ENCODE measurements at places on chromosomes 11 and 22.
A peak's percentile ranks its signal among the peaks of the same experiment; 100 is the strongest.

GRCh38 chr11:94493281-94494125 lies at the start of the genes ANKRD49 and MRE11:
ANKRD49 (plus strand) TSS chr11:94493984; CDS start chr11:94496694, 2,710 bp downstream.
MRE11 (minus strand) TSS chr11:94493844; CDS start chr11:94492801, 1,043 bp downstream.
- peak; percentile 78 for DNase-seq

DNA sequence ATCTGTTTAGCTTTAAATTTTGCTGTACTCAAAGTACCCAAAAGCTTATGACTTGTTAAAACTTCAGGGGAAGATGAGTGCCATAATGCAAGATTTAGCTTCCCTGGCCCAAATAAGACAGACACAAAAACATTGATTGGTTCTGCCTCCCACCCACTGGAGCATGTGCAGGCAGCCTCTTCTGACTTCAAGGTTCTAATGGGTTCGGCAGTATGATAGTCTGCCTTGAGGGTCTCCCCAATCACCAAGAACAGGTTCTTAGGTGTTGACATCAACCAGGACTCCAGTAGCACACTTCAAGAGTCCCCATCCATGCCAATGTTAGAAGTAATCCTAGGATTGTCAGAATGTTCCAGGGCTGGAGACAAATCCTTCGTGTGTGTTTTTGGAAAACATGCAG lies 12.5 kb downstream of the EIF4G2 start:
- DNase-seq: no peak

DNA sequence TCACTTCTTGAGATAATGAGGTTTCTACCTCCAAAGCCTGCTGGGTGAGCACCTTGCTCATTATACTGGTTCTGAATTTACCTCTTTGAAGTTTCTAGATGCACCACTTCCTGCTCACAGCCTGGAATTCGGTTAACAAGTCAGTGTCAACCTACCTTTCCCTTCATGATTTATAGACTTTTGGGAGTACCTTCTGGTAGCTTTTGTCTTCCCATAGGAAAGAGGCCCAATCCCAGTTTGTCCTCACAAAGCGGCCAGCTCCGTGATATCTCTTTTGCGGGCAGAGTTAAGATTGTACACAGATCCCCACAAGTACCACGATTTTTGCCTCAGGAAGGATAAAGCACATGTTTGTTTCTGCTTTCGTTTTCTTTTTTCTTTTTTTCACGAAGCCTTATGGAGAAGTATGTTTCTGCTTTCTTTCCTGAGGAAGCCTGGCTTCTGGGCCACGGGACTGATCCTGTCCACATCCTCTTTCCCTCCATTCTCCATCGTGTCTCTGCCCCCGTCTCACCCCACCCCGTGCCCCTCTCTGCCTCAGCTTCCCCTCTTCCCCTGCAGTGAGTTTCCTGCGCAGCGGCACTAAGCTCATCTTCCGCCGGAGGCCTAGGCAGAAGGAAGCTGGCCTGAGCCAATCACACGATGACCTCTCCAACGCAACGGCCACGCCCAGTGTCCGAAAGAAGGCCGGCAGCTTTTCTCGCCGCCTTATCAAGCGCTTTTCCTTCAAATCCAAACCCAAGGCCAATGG lies 5.7 kb upstream of the HINFP start:
- DNase-seq: no peak

DNA sequence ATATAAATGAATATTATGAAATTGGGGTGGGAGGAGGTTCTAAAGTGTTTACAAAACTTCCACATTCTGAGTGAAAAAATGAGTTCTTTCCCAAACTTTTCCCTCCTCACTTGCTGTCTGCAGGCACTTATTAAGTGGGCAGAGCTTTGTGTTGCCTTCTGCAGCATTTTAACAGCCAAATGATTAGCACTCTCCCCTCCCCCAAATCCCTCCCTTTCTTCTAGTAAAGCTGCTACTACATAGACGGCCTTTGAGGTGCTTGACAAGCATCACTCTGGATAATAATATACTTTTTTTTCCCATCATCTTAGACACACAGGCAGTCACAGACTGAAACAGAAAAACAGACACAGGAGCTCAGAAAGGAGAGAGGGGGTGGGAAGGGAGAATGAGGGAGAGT lies 493.5 kb downstream of the DLG2 start:
- no peak for DNase-seq

GRCh38 chr11:22163394-22163797 lies 29.5 kb upstream of the ANO5 start:
- DNase-seq: no peak

- no peak for DNase-seq
These were observed 247.9 kb upstream of the CNTN5 start for GRCh38 chr11:98772893-98773292.

GRCh38 chr11:19276859-19277808 lies 36.4 kb upstream of the E2F8 start:
- DNase-seq: peak; percentile 27

- no peak for DNase-seq
These were observed 4.6 kb upstream of the CCDC188 start for GRCh38 chr22:20155330-20156041.

DNA sequence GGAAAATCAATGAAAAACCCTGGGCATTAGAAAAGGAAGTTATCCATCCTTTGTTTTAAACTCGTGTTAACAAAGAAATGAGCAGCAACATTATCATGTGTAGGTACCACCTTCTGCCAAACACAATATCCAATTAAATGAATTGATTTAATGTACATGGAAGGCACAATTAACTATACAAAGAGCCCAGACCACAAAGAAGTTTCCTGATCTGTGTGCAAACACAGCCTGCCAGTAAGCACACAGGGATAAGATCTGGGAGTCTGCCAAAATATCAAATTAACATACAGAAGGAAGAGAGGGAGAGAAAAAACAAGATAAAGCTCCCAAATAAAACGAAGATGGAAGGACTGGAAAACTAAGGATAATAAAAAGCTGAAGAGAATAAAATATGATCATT lies 54.1 kb upstream of the SLC25A1 start:
- DNase-seq: no peak

GRCh38 chr22:49260681-49261580 lies 566.7 kb downstream of the BRD1 start:
- no peak for DNase-seq

- DNase-seq: peak; percentile 43
These were observed 61.4 kb upstream of the ASPHD2 start for GRCh38 chr22:26367402-26368245.

DNA sequence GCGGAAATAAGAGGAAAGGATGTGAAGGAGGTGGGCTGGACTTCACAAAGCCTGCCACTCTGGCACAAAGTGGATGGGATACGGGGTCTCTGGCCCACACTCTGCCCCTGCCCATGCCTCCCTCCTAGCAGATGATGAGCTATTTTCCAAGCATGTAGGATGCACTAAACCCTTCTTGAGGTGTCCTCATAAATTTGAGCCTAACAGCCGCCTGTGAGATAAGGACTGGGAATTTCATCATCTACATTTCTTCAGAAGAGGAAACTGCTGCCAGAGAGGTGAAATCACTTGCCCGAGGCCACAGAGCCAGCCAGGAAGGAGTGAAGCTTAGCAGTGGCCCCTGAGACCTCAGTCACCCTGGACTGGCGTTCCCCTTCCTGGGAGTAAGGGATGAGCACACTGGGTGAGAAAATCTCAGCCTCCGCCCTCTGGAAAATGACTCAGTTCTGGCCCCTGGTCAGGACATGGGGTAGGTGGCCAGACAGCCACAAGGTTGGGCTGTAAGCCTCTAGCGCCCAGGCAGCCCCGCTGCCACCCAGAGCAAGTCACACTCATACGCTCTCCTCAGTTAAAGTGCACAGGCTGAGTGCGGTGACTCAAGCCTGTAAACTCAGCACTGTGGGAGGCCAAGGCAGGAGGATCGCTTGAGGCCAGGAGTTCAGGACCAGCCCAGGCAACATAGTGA lies 27.9 kb downstream of the MB start:
- peak; percentile 19 for DNase-seq

DNA sequence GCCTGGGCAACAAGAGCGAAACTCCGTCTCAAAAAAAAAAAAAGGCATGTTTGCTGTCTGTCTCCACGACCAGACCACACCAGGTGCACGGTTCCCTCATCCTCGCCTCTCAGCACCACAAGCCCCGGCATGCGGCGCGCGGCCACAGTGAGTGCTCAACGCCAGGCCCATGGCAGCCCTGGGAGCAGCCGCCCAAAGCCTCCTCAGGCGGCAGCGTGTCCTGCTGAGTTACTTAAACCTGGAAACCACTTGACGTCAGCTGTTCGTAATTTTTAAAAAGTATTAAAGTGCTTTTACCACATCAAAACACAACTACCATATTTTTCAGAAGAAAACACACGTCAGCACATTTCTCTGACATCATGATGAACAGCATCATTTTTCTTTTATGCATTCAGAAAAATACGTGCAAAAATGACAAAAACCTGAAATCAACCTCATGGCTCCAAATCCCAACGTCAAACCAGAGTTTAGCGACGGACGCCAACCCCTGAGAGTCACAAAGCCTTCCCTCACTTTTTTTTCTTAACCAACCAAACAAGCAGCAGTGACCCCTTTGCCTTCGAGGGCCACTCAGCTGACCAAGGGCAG lies 2.1 kb downstream of the DEAF1 start:
- DNase-seq: no peak

DNA sequence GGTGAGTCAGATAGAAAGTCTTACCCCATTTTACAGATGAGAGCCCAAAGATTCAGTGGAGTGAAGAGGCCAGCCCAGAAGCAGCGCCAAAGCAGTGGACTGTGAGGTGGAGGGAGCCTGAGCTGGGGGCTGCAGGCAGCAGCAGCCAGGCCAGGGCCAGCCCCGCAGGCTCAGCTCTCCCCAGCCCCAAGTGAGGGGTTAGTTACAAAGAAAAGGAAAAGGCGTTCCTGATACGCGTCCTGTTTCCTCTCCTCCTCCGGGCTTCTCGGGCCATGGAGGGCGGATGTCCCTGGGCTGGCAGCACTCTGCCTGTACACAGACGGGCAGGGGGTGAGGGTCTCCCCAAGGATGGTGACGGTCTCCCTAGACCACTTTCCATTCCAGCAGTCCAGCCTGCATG lies 44.9 kb downstream of the ARRB1 start:
- no peak for DNase-seq

DNA sequence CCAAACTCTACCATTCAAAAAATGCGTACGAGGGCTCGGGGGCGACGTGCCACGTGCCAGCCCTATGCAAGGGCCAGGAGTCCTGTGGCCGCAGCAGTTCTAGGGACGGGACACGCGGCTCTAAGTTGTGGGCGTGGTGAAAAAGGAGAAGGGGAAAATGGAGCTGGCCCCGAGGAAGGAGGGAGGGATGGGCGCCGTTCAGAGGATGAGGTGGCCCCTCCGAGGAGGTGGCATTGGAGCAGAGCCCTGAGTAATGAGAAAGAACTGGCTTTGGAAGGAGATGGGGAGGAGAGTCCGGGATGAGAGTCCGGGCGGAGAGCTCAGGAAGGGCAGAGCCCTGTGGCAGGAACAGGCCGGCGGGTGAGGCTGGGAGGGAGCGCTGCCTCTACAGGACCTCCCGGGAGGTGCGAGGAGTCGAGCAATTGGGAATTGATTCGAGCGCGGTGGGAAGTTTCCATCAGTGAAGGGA lies 21.0 kb downstream of the OTUB1 start:
- DNase-seq: peak; percentile 48

GRCh38 chr11:66687831-66688281 lies 10.2 kb upstream of the RBM4B start:
- peak; percentile 57 for DNase-seq
